ENCODE measurements at places on chromosomes 12 and 14.

GRCh38 chr14:104478656-104479055 is 100.9 kb upstream of the C14orf180 start:
- DNase-seq: no peak

- DNase-seq: no peak
Observed at GRCh38 chr12:14403293-14403692, 37.8 kb downstream of the ATF7IP start.

DNA sequence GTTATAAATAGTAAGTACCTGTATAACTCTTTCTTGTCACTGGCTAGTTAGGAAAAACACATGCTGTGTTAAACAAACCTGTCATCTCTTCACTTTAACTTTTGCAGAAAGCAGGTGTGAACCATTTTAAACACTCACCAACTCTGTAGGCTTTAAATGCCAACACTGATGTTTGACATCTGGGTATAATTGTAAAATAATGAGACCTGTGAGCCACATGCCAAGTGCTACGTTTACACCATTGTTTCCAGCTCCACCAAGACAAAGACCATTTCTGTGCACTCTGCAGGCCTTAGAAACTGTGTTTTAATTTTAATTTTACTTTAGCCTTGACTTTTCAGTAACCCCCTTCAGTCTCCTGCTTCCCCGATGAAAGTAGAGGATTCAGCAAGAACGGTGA is 11.0 kb downstream of the TPH2 start:
- no peak for DNase-seq

DNA sequence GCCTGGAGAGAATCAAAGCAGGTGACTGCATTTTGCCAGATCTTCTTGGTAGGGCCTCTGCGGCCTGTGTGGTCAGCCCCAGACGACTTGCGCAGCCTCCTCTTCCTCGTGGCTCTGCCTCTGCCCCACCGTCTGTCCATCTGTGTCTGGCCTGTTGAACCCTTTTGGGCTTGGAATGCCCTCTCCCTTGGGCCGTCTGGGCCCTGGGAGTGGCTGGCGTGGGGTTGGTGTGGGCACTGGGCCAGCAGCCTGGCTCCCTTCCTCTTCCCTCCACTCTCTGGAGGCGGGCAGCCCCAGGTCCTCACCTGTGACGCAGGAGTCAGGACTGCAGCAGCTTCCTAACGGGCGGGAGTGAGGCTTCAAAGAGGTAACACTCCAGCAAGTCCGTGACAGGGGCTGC is 9.7 kb upstream of the CCDC197 start:
- DNase-seq: no peak

GRCh38 chr12:71282020-71282419 is 124.2 kb upstream of the TSPAN8 start:
- no peak for DNase-seq

DNA sequence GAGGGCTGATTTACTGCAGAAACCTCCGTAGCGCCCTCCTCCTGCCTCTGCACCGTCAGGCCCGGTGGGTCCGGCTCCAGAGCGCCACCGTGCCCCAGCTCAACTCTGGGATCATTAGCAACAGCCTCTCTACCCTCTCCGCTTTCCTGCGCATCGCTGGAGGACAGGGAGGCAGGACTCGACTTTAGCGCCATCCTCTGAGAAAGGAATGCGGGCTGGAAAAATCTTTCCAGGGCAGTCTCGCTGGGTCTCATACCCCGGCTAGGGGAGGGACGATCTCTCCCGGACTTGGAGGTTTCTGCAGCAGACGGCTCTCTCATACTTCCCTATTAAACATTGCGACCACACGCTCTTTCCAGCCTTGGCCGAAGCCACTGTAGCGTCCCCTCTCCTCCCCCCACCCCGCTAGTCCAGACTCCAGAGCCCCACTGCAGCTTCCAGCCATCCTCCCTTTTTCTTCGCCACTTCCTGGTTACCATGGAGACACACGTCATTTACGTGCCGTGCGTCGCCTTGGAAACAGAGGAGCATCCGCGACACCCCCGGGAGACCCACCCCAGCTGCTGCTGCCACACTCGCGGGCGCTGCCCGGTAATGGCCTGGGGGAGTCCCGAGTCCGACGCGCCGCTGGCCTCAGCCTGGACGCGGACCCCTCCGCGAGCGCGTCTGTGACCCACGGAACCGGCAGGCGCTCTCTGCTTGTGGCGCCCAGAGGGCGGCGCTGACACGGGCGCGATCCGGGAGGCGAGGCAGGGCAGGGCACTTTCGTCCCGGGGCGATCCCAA is at the start of gene CCDC184:
TSS of gene CCDC184 (plus strand) at position 554 of the 785 bp plus-strand sequence. CDS start 479 bp downstream, outside the sequence.
- peak; percentile 75 for DNase-seq

GRCh38 chr12:55789171-55789570 is 28.4 kb downstream of the SARNP start:
- no peak for DNase-seq

GRCh38 chr14:23910101-23910875 is 43.3 kb upstream of the DHRS4 start:
- no peak for DNase-seq

- DNase-seq: peak; percentile 25
Observed at GRCh38 chr12:117367006-117367638, 5.7 kb upstream of the NOS1 start.

- no peak for DNase-seq
Observed at GRCh38 chr12:124347335-124347734, 52.4 kb downstream of the RFLNA start.

- DNase-seq: no peak
Observed at GRCh38 chr12:71607494-71608330, 55.9 kb downstream of the ZFC3H1 start.

DNA sequence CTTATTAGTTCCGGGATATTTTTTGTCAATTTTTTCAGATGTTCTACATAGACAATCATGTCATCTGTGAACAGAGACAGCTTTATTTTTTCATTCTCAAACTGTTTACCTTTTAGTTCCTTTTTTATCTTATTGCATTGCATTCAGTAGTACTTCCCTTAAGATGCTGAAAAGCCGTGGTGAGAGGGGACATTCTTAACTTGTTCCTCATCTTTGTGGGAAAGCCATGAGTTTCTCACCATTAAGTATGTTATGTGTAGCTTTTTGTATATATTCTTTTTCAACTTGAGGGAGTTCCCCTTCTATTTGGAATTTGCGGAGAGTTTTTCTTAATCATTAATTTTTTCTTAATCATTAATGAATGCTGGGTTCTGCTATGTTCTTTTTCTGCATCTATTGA is 1727.1 kb upstream of the SEL1L start:
- DNase-seq: no peak

DNA sequence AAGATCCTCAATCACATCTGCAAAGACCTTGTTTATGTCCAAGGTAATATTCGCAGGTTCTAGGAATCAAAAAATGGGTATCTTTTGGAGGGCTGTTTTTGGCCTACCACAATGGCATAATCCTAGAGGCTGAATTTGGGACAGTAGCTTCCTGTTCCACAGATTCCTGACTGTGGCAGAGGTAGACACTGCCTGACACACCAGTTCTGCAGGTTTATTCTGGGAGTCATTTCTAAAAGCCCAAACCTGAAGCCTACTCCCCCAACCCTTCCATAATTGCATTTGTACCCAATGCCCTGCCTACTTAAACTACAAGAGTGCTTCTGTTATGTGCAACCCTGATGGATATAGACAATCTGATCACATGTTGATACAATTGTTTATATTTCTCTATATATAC is 378.9 kb downstream of the PCNX1 start:
- DNase-seq: no peak

DNA sequence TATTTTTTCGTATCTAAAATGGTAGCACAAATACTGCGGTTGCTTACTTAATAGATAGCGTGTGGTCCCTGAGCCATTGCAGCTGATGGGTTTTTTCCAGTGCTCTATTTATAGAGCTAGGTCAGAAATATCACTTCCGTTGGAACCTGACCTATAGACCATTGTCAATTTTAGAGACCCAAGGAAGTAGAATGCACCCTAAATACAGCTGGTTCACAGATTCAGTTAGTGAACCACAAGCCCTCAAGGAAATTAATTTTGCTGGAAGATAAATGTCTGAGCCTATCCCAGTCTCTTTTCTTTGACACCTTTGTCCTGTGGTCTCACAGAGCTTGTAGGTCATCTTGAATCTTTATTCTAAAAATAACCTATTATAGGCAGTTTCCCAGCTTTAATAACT is 391.0 kb downstream of the ZFP36L1 start:
- no peak for DNase-seq

- DNase-seq: no peak
Observed at GRCh38 chr12:128600886-128601285, 222.9 kb downstream of the SLC15A4 start.

- no peak for DNase-seq
Observed at GRCh38 chr12:2083561-2083960, 30.8 kb downstream of the CACNA1C start.

- no peak for DNase-seq
Observed at GRCh38 chr12:38132139-38132538, 184.4 kb upstream of the ALG10B start.

DNA sequence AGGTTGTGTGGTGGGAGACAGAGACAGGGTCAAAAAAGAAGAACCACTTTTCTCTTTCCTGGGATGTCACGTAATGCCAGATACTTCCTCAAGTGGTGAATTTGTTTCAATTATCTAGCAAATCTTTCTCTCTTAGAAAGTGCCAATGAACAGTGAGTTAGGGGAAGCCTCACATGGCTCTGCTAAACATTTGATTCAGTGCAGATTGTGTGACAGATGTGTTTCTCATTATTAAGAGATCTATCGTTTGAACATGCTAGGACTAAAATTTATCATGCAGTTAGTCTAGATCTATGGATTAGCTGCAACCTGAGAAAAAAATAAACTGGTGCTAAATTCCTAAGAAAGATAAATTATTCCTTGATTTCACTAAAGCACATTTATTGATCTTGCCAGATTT is 247.8 kb downstream of the MDGA2 start:
- no peak for DNase-seq

GRCh38 chr12:4271717-4272423 is 1.7 kb upstream of the CCND2 start:
- peak; percentile 89 for DNase-seq

DNA sequence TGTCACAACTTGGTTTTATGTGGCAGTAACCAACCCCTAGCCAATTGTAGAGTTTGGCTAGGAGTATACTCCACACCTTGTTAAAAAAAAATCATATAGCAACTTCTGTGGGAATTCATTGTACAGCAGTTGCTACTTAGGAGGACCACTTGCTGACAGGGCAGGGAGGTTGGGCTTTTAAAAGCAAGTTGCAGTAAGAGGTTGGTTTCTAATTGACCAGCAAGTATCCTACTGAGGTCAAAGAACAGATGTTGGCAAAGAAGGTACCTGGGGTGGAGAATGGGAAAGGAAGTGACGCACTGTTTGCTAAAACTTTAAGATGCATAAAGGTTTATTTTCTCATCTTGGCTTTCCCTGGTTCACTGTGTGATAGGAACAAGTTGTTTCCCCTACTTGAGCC is 104.6 kb downstream of the TBX3 start:
- DNase-seq: no peak

- peak; percentile 58 for DNase-seq
Observed at GRCh38 chr14:33839193-33840076, 111.4 kb downstream of the EGLN3 start.

DNA sequence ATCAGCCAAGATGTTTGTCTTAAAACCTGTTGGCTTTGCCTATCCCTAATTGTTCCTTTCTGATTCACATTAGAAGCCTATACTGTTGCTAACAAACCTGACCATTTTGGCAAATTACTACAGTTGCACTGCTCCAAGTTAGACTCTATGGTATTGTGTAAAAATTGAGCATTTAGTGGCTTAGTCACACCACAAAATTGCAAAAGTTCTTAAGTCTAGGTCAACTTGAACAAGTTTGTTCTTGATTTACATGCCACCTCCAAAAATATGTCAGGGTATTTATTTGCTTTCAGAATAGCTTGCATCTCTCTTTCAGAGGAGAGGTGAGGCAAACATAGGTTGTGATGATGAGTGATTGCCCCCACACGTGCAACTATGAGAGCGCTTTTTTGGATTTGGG is 27.0 kb upstream of the PTHLH start:
- no peak for DNase-seq

DNA sequence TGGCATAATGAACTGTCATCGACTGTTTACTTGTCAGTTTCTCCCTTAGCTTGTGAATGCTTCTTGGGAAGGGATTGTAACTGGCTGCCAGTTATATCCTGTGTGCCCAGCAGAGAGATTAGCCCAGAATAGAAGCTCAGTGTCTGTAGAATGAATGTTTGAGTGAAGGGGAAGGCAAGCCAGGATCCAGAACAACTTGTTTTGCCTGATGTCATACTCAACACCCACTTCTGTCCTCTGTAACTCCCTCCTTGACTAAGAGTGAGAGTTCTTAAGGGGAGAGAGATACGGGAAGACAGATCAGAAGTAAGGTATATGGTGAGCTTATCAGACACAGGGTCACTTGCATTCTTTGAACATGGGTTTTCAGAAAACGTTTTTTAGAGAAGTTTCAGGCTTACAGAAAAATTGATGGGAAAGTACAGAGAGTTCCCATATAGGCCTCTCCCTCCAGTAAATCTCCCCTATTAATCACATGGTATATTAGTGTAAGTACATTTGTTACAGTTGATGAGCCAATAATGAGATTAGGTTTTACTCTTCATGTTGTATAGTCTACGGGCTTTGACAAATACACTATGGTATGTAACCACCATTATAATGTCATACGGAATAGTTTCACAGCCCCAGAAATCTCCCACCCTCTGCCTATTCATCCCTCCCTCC is 5.6 kb upstream of the SPPL3 start:
- DNase-seq: no peak

DNA sequence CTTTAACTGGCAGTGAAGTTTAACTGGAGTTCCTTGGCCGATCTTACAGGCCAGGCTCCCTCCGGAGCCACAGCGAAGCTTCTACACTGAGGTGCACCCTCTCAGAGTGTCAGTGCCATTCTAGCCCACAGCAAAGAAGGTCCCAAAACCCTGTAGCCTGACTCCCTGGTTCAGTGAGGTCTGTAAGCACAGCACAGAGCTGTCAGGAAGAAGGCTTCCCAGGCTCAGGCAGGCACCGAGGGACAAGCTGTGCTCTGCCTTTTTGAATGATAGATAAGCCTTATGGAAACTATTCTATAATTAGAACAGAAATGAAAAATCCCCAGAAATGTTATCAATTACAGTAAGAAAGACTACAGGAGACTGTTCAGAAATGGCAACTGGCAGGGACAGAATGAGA is 40.2 kb downstream of the MOK start:
- no peak for DNase-seq

DNA sequence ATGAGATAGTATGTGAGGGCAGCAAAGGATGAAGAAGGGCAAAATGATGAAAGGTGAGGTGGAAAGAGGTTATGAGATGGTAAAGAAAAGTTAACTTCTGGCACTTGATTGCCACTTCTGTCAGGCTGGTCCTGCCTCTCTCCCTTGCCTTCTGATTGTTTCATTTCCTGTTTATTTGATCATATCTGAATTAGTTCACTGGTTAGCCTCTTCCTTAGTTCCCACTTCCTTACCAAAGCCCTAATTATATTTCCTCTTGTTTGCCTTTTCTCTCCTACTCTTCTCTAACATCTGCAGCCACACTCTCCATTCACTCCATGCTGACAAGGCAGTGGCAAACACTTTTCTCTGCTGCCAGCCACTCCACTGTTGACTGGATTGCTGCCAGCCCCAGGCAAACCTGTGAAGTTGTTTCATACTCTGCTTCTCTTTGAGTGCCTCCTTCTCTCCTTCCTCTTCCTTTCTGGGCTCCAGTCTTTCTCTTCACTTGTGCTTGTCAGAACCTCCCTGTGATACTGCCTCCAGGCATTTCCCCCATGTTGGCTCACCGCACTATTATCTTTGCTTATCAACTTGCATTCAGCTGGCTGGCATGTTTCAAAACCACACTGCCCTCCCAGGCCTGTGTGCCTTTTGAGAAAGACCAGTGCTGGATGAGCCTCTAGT is 8.1 kb downstream of the PNP start:
- peak; percentile 25 for DNase-seq

GRCh38 chr12:112543751-112544150 is 125.0 kb downstream of the PTPN11 start:
- no peak for DNase-seq

- no peak for DNase-seq
Observed at GRCh38 chr12:97559267-97559666, 96.7 kb downstream of the RMST start.

All from activated naive CD4-positive, alpha-beta T cell treated with Interleukin-2 at 50 U/mL for 16 hours (primary cell).